ENCODE measurements at places on chromosomes 4 and X.

- no peak overlapping the region for H3K4me3 ChIP-seq
- no peaks in the 10 kb centered on the region for H3K4me1 ChIP-seq
- H3K36me3 ChIP-seq, result no peaks in the 10 kb centered on the region
- no peak for DNase-seq
- H3K27ac ChIP-seq, result no peak overlapping the region
Measured at GRCh38 chr4:13777341-13777740, 149.8 kb upstream of the BOD1L1 start.

DNA sequence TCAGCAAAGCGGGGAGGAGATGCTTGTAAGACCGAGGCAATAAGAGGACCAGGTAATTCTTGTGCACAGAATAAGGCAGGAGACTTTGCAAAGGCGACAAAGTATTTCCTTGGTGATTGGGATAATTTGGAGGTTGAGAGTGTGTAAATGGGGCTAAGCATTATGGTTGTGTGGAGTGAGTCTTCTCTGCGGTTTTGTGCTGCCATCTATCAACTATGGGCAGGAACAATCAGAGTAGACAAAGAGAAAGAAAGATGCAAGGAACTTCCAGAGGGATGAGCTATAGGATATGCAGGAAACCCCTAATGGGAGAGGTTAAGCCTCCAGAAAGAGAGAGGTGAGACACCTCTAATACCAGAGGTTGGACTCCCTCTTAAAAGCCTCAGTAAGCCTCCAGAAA is 339.8 kb downstream of the PAPSS1 start:
- H3K27ac ChIP-seq, result no peak overlapping the region
- no peak for DNase-seq
- no peaks in the 10 kb centered on the region for H3K36me3 ChIP-seq
- no peak overlapping the region for H3K4me3 ChIP-seq
- H3K27me3 ChIP-seq, result no peaks in the 10 kb centered on the region
- no peaks in the 10 kb centered on the region for H3K4me1 ChIP-seq

- DNase-seq, result no peak
- no peak overlapping the region for H3K27ac ChIP-seq
- no peaks in the 10 kb centered on the region for H3K27me3 ChIP-seq
Measured at GRCh38 chr4:15270201-15270600, 157.6 kb upstream of the C1QTNF7 start.

DNA sequence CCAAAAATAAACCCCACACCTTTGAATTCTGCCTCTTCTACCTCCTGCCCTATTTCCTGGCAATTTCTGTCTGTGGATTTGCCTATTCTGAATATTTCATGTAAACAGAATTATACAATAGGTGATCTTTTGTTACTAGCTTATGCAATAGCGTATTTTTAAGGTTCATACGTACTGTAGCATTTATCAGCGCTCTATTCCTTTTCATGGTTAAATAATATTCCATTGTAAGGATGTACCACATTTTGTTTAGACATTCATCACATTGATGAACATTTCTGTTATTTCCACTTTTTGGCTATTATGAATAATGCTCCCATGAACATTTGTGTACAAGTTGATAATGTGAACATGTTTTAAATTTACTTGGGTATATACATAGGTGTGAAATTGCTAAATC is 780.4 kb upstream of the MAGEB2 start:
- DNase-seq, result no peak
- H3K4me1 ChIP-seq, result no peaks in the 10 kb centered on the region
- no peak overlapping the region for H3K27ac ChIP-seq

GRCh38 chrX:6904156-6904555 is 243.4 kb upstream of the STS start:
- no peaks in the 10 kb centered on the region for H3K4me1 ChIP-seq
- DNase-seq, result no peak
- H3K27me3 ChIP-seq, result no peaks in the 10 kb centered on the region

DNA sequence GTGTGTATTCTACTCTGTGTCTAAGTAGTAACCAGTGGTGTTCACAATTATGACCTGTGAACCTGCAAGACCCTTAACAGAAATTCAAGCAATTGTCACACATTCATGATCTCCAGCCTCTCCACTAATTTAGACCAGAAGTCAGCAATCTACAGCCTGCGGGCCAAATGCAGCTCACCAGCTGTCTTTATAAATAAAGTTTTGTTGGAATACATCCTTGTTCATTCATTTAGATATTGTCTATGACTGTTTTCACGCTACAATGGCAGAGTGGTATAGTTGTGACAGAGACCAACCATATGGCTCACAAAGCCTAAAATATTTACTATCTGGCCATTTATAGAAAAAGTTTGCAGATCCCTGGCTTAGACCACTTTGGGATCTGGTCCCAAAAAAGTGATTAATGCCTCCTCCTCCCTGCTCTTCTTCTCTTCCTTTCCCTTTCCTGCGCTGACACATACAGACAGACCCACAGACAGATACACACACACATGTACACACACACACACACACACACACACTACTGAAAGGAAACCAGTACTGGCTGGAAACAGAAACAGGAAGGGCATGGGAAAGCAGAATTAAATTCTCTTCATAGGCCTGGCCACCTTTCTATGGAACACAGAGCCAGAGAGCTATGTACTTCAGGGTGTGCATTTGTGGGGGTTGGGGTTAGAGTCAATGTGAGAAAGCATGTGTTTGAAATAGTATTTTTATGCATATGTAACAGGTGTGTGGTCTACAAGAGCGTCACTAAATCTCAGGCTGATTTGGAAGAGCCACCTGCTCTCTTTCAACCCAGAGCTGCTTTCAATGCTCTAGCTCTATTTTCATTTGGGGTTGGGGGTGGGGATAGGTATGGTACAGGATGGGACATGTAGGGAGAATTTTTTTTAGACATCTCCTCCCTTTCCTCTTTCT is 49.7 kb upstream of the TMEM164 start:
- H3K27me3 ChIP-seq, result peaks cover 16% of the 10 kb centered on the region
- DNase-seq, result no peak
- H3K4me1 ChIP-seq, result peaks cover 7% of the 10 kb centered on the region
- H3K27ac ChIP-seq, result no peak overlapping the region

GRCh38 chr4:94442251-94442650 is 9.5 kb upstream of the PDLIM5 start:
- H3K4me1 ChIP-seq, result no peaks in the 10 kb centered on the region
- H3K4me3 ChIP-seq, result no peak overlapping the region
- H3K27me3 ChIP-seq, result peaks cover 10% of the 10 kb centered on the region
- no peaks in the 10 kb centered on the region for H3K36me3 ChIP-seq
- H3K27ac ChIP-seq, result no peak overlapping the region

DNA sequence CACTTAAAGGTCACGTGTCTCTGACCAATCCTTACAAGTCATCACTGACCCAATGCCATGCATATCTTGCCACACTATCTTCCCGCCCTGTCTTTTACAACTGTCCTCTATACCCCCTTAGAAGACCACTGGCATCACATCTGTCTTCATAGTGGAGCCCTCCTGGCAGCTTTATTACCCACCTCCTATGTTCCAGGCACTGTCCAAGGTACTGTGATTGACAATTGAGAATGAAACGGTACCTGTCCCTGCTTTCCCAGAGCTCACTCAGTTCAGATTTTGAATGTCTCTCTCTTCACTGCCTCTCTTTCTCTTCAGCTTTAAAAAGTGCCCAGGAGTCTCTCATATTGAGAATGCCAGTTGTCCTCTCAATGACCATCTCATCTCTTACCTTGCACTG is 88.6 kb downstream of the ARHGAP36 start:
- H3K27me3 ChIP-seq, result peaks cover 29% of the 10 kb centered on the region
- H3K4me3 ChIP-seq, result no peak overlapping the region
- no peaks in the 10 kb centered on the region for H3K4me1 ChIP-seq

GRCh38 chrX:152821145-152821765 is 9.3 kb downstream of the CETN2 start:
- H3K36me3 ChIP-seq, result no peaks in the 10 kb centered on the region
- peaks cover 29% of the 10 kb centered on the region for H3K27me3 ChIP-seq
- peak; percentile 16 for DNase-seq
- H3K4me3 ChIP-seq, result no peak overlapping the region

DNA sequence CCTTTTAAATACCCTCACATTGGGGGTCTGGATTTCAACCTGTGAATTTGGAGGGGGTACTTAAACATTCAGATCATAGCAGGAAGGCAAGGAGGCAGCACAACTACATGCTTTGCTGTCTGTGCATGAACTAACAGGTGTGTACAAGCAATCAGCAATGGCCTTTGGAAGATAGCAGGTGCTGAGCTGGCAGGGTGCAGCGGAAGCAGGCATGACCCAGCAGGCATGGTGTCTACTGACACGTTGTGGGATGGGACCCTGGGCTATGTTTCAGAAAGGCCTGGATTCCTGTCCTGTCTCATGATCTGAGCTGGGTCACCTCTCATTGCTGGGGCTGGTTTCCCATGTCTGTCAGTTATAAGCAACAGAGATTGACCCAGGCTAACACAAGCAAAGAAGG is 13.9 kb downstream of the PPP2R2C start:
- H3K27me3 ChIP-seq, result peaks cover 31% of the 10 kb centered on the region
- H3K27ac ChIP-seq, result no peak overlapping the region
- no peak for DNase-seq
- H3K36me3 ChIP-seq, result no peaks in the 10 kb centered on the region
- no peak overlapping the region for H3K4me3 ChIP-seq

DNA sequence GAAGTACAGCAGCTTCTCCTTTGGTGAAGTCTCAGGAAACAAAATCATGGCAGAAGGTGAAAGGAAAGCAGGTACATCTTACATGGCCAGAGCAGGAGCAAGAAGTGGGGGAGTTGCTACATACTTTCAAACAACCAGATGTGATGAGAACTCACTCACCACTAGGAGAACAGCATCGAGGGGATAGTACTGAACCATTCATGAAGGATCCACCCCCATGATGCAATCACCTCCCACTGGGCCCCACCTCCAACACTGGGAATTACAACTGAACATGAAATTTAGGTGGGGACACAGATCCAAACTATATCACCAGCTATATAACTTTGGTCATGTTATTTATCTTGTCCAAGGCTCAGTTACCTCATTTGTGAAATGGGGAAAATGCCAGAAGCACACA is 159.4 kb downstream of the OPHN1 start:
- peaks cover 12% of the 10 kb centered on the region for H3K27me3 ChIP-seq
- DNase-seq, result no peak
- no peaks in the 10 kb centered on the region for H3K36me3 ChIP-seq
- H3K4me1 ChIP-seq, result no peaks in the 10 kb centered on the region

GRCh38 chrX:22015139-22015750 is 16.9 kb upstream of the PHEX start:
- DNase-seq, result no peak
- peaks cover 6% of the 10 kb centered on the region for H3K27me3 ChIP-seq
- H3K4me3 ChIP-seq, result no peak overlapping the region
- H3K36me3 ChIP-seq, result no peaks in the 10 kb centered on the region
- H3K4me1 ChIP-seq, result no peaks in the 10 kb centered on the region

- H3K27me3 ChIP-seq, result no peaks in the 10 kb centered on the region
- no peak for DNase-seq
- H3K4me1 ChIP-seq, result no peaks in the 10 kb centered on the region
- H3K27ac ChIP-seq, result no peak overlapping the region
- no peak overlapping the region for H3K4me3 ChIP-seq
Measured at GRCh38 chr4:104591510-104591911, 96.8 kb upstream of the CXXC4 start.

GRCh38 chr4:11670304-11670703 is 241.6 kb upstream of the HS3ST1 start:
- no peaks in the 10 kb centered on the region for H3K4me1 ChIP-seq
- no peak for DNase-seq
- no peak overlapping the region for H3K27ac ChIP-seq
- H3K36me3 ChIP-seq, result no peaks in the 10 kb centered on the region
- peaks cover 26% of the 10 kb centered on the region for H3K27me3 ChIP-seq
- no peak overlapping the region for H3K4me3 ChIP-seq

GRCh38 chr4:60759518-60760245 is 440.4 kb upstream of the ADGRL3 start:
- H3K36me3 ChIP-seq, result no peaks in the 10 kb centered on the region
- no peak for DNase-seq
- no peak overlapping the region for H3K4me3 ChIP-seq
- no peaks in the 10 kb centered on the region for H3K27me3 ChIP-seq
- no peaks in the 10 kb centered on the region for H3K4me1 ChIP-seq

- peaks cover 3% of the 10 kb centered on the region for H3K36me3 ChIP-seq
- no peaks in the 10 kb centered on the region for H3K27me3 ChIP-seq
- no peak overlapping the region for H3K4me3 ChIP-seq
- peaks cover 19% of the 10 kb centered on the region for H3K4me1 ChIP-seq
- no peak overlapping the region for H3K27ac ChIP-seq
Measured at GRCh38 chr4:27020603-27021002, 160.0 kb downstream of the STIM2 start.

GRCh38 chr4:154507156-154507555 is 15.6 kb upstream of the DCHS2 start:
- H3K4me1 ChIP-seq, result no peaks in the 10 kb centered on the region
- H3K36me3 ChIP-seq, result no peaks in the 10 kb centered on the region
- H3K4me3 ChIP-seq, result no peak overlapping the region
- H3K27me3 ChIP-seq, result peaks cover 55% of the 10 kb centered on the region

DNA sequence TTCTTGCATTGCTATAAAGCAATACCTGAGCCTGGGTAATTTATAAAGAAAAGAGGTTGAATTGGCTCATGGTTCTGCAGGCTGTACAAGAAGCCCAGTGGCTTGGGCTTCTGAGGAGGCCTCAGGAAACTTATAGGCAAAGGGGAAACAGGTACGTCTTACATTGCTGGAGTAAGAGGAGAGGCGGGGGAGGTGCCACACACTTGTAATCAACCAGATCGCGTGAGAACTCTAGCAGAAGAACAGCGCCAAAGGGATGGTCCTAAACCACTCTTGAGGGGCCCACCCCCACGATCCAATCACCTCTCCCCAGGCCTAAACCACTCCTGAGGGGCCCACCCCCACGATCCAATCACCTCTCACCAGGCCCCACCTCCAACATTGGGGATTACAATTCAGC is 50.6 kb upstream of the SHOX start:
- H3K27ac ChIP-seq, result no peak overlapping the region
- no peaks in the 10 kb centered on the region for H3K4me1 ChIP-seq
- no peak for DNase-seq
- H3K4me3 ChIP-seq, result no peak overlapping the region

DNA sequence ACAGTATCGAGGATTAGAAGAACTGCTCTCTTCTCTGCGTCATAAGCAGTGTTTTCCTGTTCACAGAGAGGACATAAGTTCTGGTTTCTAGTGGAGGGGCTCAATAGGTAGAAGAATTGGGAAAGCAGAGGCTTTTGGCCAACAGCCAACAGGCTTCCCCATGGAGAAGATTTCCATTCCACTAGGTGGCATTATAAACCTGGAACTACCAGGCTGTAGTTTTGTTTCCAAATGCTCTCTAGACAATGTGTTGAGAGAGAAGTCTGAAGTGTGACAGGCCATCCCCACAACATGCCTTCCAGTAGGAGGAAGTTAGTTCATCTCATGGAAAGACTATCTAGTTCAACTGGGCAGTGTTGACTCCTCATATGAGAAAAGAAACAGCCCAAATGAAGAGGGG is 63.8 kb upstream of the ANXA10 start:
- H3K4me1 ChIP-seq, result no peaks in the 10 kb centered on the region
- DNase-seq, result no peak
- H3K36me3 ChIP-seq, result no peaks in the 10 kb centered on the region
- no peaks in the 10 kb centered on the region for H3K27me3 ChIP-seq

- H3K4me3 ChIP-seq, result peak overlapping the region; percentile 90
- peak overlapping the region; percentile 90 for H3K27ac ChIP-seq
- no peaks in the 10 kb centered on the region for H3K27me3 ChIP-seq
Measured at GRCh38 chr4:87423317-87424098, 1.1 kb downstream of the NUDT9 start.

- H3K36me3 ChIP-seq, result no peaks in the 10 kb centered on the region
- peaks cover 21% of the 10 kb centered on the region for H3K27me3 ChIP-seq
- peak; percentile 69 for DNase-seq
- H3K4me3 ChIP-seq, result peak within 1 kb of the TSS; percentile 93
- peak within 1 kb of the TSS; percentile 91 for H3K27ac ChIP-seq
Measured at GRCh38 chrX:93673056-93673868, at the start of gene NAP1L3. NAP1L3 (minus strand) TSS chrX:93673578; CDS start chrX:93673304, 274 bp downstream.

- H3K36me3 ChIP-seq, result no peaks in the 10 kb centered on the region
- no peak overlapping the region for H3K27ac ChIP-seq
- no peaks in the 10 kb centered on the region for H3K27me3 ChIP-seq
Measured at GRCh38 chrX:3134316-3134945, 93.2 kb downstream of the ARSF start.

All from activated T-cell treated with anti-CD3 and anti-CD28 coated beads, Interleukin-2, amount 50 U/mL, for 72 hours (primary cell).